ENCODE measurements at places on chromosomes 6 and 20.

DNA sequence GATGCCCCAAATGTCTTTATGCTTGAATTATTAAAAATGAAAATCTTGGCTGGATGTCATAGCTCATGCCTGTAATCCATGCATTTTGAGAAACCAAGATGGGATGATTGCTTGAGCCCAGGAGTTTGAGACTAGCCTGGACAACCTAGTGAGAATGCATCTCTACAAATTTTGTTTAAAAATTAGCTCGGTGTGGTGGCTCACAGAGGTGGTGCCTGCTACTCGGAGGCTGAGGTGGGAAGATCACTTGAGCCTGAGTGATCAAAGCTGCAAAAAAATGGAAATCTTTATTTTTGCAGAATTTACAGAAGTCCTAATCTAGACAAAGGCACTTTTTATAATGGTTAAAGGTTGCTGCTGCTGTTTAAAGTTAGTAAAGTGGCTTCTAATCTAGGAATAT, 20.0 kb upstream of the COL19A1 start:
- no peak for DNase-seq

DNA sequence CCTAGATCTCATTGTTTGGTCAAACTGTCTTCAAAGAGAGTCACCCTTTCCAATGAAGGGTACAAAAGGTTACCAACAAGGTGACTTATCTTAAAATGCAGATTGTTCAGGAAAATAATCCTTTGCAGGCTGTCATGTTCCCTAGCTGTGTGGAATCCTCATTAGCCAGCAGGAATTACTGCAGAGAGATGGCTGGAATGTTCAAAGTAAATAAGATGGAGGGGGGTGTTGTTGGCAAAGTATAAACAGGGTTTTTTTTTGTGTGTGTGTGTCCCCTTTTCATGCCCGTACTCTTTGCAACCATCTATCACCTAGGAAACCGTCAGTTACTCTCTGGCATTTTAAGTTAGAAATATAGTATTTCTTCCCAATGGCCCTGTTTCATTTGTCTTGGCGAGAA, 6.5 kb downstream of the NEDD9 start:
- no peak for DNase-seq

DNA sequence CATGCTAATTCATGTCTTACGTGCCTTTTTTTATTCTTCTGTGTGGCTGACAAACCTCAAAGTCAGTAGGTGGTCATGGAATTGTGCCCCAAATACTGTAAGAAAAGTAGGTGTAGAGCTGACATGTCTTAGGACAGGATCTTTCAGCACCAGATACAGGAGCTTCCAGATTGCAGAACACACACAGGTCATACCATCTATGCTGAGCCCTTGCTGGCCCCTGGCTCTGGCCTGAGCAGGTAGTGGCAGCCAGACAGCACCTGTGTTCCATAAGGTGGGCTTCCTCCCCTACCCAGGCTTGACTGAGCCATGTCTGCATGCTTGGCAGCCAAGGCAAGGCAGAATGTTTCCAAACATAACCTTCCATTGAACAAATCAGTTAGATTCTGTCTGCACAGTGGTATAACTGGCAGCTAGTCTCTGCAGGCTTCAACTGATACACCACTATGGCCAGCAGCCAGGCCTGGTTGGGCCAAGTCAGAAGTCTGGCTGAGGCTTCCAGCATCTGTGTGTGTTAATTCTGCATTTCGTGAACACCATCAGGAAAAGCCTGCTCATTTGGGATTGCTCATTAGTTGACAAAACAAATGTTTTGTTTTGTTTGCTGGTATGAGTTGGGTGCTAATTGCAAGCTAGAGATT, 366.5 kb downstream of the FOXA2 start:
- no peak for DNase-seq

DNA sequence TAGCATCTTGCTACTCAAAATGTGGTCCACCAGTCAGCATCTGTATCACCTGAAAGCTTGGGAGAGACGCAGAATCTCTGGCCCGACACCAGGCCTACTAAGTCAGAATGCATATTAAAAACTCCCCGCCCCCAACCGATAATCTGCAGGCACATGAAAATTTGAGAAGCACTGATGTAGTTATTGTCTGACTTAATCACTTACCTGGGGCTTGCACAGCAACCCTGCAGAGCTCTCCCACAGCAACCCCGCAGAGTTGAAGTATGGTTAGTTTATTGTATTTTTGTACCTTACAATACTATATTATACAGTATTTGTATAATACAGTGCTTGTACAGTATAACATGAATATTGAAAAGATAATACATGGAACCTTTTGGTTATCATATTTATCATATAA, 53.7 kb downstream of the KLHL31 start:
- no peak for DNase-seq

DNA sequence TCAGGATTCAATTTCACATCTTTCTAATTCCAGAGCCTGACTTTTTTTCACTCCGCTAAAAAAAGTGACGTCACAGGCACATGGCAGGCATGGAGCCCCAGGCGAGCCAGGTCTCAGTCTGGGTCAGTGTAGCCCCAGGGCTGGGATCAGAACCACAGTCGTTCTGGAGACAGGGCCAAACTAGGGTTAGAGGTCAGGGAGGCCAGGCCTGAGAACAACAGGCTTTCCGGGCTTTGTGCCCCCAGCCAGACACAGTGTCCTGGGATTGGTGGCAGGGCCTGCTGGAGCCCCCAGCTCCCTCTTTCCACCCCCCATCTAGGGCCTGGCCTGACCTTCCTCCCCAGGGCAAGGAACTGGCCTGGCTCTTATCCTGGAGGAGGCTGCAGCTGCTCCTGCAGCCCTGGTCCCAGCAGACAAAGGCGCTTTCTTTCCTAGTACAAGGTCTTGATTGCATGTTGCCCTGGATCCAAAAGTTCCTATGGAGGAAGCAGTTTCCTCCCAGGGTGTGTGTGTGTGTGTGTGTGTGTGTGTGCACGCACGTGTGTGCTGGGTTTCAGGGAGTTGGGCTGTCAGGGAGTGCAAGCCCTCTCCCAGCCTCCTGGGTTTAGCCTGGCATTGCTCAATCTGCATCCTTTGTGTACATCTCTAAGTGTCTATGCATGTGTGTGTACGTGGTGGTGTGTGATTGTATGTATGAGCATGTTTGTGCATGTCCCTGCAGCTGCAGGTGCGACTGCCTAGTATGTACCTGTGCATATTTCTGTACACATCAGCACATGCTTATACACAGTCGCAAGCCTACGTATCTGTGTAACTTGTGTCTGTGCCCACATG, 26.5 kb upstream of the EMILIN3 start:
- no peak for DNase-seq

All from NCI-H1417 (cell line).